Left lobe of liver (tissue), 2 donors: ENCODE measurements at places on chromosomes 3 and 15. TPM values are rescaled to one million over a fixed set of nuclear protein-coding genes. Genes with fewer than 3 reads are reported as not detected.

The SSUH2 gene
- total RNA-seq: not detected

The SLC15A2 gene
- total RNA-seq: 1.5 TPM

The ALDH1A2 gene
- total RNA-seq: 29.0 TPM

The TADA3 gene
- 25.8 TPM for total RNA-seq

The APOD gene
- total RNA-seq: 0.25 TPM

The SLC2A2 gene
- 351 TPM for total RNA-seq

- DNase-seq: no peak
Measured at GRCh38 chr15:81865850-81866537, 179.8 kb downstream of the MEX3B start.

DNA sequence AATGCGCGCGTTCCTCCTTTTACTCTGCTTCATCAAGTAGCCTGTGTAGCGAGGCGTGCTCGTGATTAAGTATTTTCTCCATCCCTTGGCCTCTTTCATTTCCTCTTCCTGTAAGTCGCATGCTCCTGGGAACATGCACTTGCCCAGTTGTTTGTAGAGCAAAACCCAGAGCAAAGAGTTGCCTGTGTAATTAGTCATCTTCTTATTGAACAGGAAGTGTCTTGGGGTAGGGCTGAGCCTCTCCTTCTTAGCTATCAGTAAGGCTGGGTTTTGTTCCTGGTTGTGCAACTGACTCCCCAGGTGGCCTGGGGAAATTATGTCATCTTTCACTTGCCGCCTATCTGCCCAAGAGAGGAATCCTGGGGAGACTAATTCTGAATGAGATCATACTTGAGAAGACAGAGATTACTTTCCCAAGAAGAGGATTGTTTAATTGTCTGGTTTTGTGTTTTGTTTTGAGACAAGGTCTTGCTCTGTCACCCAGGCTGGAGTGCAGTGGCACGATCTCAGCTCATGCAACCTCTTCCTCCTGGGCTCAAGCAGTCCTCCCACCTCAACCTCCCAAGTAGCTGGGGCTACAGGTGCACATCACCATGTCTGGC is 14.9 kb downstream of the LIPH start:
- DNase-seq: no peak

DNA sequence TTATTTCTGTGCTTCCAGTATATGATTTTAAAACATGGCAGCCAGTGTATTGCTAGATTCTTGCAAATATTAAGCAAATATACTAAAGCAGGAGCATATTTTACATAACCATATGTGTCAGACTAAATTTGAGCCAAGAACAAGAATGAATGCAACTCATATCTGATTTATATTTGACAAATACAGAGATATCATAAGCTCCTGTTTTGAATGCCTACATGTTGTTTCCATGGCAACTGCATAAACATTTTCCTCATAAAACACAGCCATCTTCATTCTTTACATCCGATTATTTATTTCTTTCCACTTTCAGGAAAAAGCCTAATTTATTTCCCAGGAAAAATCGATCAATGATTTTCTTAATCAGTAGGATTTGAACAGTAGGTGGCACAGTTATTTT is 172.2 kb upstream of the TSPAN3 start:
- no peak for DNase-seq

DNA sequence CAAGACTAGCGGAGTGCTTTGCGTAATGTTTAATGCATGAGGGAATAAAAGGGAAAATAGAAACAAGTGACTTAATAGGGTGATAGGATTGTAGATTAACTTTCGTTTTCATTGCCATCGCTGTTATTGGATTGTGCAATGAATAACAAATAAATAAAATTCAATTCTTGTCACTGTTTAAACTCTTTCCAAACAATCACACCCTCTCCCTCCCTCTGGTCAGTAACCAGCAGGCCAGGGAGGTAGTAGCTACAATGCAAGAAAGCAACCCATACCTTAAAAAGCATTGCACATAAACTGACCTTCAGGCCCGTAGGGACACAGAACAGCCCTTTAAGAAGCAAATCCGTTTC is 705 bp upstream of the TFRC start:
- peak; percentile 63 for DNase-seq

DNA sequence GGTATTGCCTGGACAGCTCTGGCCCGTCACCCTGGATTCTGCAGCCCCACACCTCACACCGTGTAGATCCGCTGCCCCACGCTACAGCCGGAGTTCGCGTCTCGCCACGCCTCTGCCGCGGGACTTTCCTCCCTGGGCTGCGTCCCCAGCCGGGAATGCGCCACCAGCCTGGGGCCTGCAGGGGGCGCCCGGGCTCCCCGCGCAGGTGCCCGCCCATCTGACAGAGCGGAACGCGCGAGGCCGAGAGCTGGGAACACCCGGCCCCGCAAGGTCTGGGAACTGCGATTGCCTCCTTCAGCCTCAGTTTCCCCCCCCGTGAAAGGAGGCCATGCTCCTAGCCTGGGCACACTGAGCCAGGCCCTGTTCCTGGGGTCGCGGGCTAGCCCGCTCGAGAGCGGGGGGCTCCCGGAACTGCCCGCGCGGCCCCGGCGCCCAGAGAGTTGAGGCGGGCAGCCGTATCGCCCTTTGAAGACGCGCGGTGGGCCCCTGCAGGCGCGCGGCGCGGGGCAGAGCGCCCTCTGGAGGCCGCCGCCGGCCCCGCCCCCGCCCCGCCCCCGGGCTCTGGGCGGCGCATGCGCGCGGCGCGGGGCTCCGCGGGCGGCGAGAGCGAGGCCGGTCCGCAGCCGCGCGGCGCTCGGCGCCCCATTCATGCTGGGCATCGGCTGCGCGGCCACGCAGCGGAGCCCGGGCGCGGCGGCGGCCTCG is at the start of gene PLXNA1:
PLXNA1 (plus strand) TSS at position 645 of the 705 bp plus-strand sequence. CDS start 5,479 bp downstream, outside the sequence.
- DNase-seq: peak; percentile 79

DNA sequence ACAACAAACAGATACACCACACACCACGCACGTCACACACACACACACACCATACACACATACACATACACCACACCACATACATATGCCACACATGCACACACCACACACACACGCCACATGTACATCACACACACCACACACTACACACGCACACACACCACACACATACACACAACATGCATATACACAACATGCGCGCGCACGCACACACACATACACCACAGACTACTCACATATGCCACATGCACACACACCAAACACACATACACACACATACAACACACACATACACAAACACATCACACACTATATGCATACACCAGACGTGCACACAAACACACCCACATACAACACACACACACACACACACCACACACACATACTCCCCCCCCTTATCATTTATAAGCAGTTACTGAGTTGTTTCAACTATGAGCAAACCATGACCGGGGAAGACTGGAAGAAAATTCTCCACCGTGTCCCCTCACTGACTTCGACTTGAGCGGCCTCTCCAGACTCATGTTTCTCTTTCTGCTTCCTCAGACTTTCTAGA is 126.7 kb upstream of the IQSEC1 start:
- DNase-seq: peak; percentile 33

GRCh38 chr3:13600950-13601691 is 52.2 kb downstream of the FBLN2 start:
- no peak for DNase-seq

DNA sequence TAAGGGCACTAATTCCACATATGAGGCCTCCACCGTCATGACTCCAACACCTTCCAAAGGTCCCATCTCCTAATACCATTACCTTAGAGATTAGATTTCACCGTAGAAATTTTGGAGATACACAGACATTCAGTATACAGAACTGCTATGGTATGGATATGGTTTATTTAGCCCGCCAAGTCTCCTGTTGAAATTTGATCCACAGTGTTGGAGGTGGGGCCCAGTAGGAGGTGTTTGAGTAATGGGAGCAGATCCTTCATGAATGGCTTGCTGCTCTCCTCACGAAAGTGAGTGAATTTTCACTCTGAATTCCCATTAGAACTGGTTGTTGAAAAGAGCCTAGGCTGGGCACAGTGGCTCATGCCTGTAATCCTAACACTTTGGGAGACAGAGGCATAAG is 7.4 kb downstream of the MKRN3 start:
- no peak for DNase-seq

DNA sequence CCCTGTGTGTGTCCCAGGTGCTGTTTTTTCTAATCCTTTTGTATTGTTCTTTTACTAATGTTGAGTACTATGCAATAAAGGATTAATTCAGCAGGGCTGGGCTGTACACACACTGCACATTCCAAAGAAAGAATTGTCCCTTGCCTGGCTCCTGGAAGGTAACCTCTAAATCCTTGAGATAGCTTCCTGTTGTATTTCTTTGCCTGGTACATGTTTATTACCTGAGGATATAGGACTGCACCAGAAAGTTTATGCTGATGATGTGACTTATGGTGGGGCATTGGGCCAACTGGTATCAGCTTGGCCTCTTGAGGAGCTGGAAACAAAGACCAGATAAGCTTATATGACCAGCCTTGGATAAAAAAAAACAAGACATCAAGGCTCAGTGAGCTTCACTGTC is 26.6 kb upstream of the FAN1 start:
- DNase-seq: no peak

DNA sequence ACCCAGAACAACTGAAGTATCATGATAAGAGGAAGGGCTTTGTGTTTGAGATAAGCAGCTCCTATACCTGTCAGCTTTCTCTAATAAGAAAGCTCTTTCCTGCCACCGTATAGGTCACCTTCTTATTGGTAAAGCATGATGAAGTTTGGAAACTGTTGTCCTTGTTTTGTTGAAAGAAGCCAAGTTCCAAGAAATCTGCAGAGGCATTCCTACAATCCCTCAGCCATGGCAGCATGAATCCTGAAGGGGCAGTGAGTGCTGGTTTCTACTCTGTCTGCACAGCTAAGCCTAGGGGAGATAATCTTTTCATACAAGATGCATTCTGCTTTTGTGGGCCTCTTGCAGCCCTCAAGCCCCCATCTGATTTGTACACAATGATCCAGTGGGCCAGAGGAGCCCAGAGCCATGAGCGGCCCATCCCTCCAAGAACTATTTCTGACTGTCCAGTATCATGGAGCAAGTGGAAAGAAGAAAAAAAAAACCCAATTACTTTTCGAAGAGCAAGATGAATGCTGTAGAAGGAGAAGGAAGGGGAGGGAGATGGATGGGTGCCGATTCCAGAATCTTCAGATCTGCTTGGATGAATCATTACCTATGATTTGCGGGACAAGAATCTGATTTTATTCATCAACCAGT is 1.9 kb upstream of the THBS1 start:
- DNase-seq: no peak

DNA sequence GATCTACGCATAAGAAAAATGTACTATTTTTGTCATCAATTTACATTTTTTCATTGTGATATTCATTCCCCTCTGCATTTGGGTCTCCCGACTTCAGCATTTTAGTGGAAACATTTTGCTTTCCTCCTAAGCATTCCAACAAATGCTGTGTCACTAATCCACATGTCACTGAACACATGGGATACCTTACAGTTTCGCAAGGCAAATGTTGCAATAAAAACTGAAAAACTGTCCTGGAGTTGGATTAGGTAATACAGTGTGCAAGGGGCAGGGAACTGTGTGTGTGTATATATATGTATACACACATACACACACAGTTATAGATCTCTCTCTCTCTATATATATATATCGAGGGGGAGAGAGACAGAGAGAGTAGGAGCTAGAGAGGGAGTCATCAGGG is 632.2 kb downstream of the MAGI1 start:
- no peak for DNase-seq

GRCh38 chr15:39429898-39430357 is 151.0 kb upstream of the THBS1 start:
- DNase-seq: no peak

GRCh38 chr3:99114565-99115291 is 213.2 kb upstream of the DCBLD2 start:
- no peak for DNase-seq

- no peak for DNase-seq
Measured at GRCh38 chr3:192816351-192816750, 89.0 kb upstream of the FGF12 start.

- no peak for DNase-seq
Measured at GRCh38 chr3:66830301-66830700, 167.8 kb upstream of the KBTBD8 start.
